Astrocyte of the spinal cord (primary cell): ENCODE measurements at places on chromosomes 11 and 22.

DNA sequence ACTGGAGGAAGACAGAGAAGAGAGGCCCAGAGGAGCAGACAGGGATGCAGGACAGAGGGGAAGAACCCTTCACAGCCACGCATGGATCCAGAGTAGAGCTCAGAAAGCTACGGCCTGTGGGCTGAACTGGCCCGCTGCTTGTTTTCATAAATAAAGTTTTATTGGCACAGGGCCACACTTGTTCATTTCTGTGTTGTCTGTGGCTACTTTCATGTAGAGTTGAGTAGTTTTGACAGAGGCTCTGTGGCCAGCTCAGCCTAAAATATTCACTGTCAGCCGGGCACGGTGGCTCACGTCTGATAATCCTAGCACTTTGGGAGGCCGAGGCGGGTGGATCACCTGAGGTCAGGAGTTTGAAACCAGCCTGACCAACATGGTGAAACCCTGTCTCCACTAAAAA lies 26.2 kb upstream of the GAL start:
- peak; percentile 17 for DNase-seq

DNA sequence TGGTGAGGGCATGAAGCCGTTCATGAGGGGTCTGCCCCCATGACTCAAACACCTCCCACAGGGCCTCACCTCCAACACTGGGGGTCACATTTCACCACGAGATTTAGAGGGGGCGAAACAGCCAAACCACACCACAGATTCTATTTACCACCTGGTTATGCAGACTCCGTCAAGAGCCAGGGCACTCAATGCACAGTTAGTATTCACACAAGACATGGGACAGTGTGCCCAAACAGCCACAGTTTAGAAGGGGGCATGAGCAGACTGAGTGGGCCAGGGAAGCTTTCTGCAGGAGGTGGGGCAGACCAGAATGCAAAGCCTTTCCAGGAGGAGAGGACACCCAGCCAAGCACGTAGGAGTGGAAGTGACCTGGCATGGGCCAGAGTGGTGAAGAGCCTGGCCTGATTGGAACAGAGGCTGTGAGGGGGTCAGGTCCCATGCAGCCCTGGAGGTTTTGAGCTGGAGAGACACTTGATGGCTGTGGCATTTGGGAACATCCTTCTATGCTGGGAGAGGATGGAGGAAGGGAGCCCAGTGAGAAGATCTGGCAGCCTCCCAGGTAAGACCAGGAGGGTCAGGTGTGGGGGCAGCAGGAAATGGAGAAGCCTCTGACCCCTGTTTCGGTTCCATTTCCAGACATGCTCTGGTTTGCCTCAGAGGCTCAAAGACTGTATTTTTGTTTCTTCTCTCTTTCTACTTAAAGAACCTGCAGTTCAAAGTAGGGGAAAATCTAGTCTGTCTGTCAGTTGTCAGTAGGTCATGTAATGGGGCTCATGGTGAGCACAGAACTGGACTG lies 199.1 kb upstream of the NCAM1 start:
- DNase-seq: no peak

DNA sequence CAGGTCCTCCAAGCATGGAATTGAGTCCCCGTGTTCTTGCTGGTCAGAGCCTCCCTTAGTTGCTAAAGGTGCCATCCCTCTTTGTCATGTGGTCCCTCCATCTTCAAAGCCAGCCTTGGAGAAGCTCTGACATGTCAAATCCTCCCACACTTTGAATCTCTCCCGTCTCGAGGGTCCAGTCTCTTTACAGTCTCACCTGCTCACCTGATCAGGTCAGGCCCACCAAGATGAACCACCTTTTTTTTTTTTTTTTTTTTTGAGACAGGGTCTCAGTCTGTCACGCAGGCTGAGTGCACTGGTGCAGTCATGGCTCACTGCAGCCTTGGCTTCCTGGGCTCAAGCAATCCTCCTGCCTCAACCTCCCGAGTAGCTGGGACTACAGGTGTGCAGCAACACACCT lies 100.3 kb upstream of the PRR5 start:
- DNase-seq: no peak

- DNase-seq: peak; percentile 58
Measured at GRCh38 chr11:17267576-17267975, 9.0 kb upstream of the NUCB2 start.

- no peak for DNase-seq
Measured at GRCh38 chr11:16341853-16342252, 14.5 kb downstream of the SOX6 start.

GRCh38 chr11:118055966-118056365 lies 20.9 kb upstream of the TMPRSS4 start:
- DNase-seq: no peak

- no peak for DNase-seq
Measured at GRCh38 chr11:67486481-67487195, 3.8 kb downstream of the AIP start.

DNA sequence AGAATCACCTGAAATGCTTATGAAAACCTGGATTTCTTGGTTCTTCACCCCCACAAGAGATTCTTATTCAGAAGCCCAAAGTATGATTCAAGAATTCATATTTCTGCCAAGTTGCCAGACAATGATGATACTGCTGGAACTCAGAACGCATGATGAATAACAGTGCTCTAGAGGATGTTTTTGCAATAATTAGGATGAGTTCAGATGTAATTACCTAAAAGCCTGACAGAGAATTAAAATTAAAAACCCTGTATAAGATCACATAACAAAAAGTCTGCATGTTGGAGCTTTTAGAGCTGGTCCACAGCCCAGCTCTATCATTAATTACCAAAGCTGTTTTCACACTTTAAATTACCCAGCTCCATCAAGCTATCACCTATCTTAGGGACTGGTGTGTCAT lies 211.8 kb downstream of the LUZP2 start:
- DNase-seq: no peak

- peak; percentile 42 for DNase-seq
Measured at GRCh38 chr11:72039031-72039855, 40.5 kb downstream of the IL18BP start.

DNA sequence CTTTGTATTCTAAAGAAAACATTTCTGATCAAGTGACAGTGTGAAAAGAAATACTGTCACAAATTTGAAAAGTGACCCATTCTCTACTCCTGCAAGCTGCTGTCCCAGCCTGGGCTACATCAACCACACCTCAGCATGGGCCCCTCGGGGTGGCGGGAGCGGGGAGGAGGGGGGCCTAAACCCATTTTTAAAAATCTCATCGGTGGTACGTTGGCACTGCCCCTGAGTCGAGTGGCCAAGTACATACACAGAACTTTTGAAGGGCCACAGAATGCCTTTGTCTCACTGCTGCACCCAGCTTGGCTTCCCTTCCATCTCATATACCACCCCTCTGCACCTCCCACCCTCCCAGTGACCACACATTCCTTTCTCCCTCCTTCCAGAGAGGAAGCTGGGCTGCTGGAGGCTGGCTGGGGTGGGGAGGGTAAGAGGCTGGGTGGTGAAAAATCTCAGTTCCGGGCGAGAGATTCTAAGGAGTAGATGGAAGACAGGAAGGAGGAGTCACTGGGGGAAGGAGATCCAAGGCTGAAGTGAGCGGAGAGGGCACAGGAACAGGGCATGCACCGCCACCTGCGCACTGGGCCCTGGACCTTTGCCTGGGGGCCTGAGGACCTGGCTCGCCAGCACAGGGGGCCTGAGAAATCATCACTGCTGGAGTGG lies 21.1 kb downstream of the FXYD6 start:
- DNase-seq: no peak

- DNase-seq: no peak
Measured at GRCh38 chr11:44046182-44046581, 1.6 kb upstream of the ACCSL start.

DNA sequence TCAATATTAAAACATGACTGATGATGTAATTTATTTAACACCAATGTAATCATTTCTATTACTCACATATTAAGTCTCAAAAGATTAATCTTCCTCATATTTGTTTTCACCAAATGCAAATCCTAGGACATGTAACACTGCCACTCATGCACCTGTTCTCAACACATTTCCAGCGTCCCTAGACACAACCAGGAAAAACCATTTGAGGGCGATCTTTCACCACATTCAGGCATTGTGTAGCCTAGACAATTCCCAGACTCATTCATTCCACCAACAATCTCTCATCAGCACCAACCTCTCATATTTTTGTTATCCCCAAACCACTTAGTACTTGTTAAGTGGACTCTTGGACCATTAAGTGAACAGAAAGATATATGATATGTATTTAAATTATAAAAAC lies 66.1 kb downstream of the SLC36A4 start:
- DNase-seq: no peak

- DNase-seq: peak; percentile 89
Measured at GRCh38 chr11:27012234-27012921, 18.5 kb downstream of the FIBIN start.

DNA sequence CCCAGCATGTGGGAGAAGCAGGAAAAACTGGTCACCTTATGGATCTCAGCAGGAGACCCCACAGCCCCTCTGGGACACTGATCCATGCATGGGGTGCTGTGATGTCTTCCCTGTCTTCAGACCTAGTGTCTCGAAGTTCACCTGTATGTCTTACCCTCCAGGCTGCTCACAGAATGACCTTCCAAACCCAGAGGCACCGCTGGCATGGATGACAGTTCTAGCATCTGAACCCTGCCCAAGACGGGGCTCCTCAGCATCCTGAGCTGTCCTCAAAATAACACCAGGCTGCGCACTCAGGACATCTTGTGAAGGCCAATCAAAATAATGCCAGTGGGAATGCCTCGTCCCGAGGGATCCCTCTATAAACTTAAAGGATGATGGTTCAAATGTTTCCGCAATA lies 824.9 kb downstream of the TBC1D22A start:
- DNase-seq: no peak

GRCh38 chr22:32255726-32256125 lies 579 bp upstream of the SLC5A4 start:
- no peak for DNase-seq

GRCh38 chr11:30254307-30255298 lies 23.8 kb downstream of the FSHB start:
- DNase-seq: peak; percentile 10

GRCh38 chr11:99154277-99154676 lies 133.5 kb downstream of the CNTN5 start:
- no peak for DNase-seq

DNA sequence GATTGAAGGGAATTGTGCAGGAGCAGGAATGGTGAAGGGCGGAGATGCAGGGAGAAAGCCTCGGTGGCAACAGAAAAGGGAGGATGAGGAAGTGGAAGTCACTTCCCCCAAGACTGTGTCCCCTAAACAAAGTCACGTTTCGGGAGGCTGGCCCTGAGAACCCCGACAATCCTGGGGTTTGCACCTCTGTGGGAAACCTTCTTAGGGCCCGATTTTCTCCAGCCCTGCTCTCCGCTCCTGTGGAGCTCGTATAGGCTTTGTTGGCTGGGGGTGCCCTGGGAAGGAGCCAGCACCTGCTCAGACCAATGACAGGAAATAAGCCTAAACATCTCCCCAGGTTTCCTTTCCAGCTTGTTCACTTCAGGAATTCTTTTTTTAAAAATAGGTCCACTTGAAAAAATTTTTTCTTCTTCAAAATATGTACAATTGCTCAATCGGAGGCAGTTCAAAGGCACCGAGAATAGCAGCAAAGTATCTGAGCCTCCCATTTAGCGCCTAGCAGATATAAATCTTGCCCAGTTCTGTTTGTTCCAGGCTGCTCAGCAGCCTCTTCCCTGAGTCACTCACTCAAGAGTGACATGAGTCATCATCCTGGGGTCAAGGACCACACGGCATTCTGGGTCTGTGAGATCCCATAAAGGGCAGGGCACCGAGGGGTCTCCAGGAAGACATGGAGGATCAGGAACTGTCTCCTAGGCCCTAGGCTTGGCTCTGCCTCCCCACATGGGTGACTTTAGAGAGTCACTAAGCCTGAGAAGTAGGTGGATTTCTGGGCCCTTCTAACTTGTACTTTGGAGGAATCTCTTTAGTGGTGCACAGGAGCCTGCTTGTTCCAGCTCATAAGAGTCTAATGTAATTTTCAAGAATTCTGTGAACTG lies 34.0 kb downstream of the IRAG1 start:
- peak; percentile 91 for DNase-seq
